Nephron progenitor cell (in vitro differentiated cells): ENCODE measurements at places on chromosomes 6 and 20.
A peak's percentile ranks its signal among the peaks of the same experiment; 100 is the strongest.

GRCh38 chr6:113306552-113307145, 550.5 kb upstream of the MARCKS start:
- DNase-seq, result peak; percentile 50

GRCh38 chr6:29567991-29568390, 8.5 kb upstream of the UBD start:
- no peak for DNase-seq

- DNase-seq, result no peak
Measured at GRCh38 chr6:41494212-41495110, 51.7 kb upstream of the FOXP4 start.

- no peak for DNase-seq
Measured at GRCh38 chr6:90575267-90575666, 11.6 kb downstream of the MAP3K7 start.

GRCh38 chr6:91713911-91714310, 1127.0 kb upstream of the MAP3K7 start:
- no peak for DNase-seq

- no peak for DNase-seq
Measured at GRCh38 chr20:19466206-19466928, 253.9 kb downstream of the SLC24A3 start.

DNA sequence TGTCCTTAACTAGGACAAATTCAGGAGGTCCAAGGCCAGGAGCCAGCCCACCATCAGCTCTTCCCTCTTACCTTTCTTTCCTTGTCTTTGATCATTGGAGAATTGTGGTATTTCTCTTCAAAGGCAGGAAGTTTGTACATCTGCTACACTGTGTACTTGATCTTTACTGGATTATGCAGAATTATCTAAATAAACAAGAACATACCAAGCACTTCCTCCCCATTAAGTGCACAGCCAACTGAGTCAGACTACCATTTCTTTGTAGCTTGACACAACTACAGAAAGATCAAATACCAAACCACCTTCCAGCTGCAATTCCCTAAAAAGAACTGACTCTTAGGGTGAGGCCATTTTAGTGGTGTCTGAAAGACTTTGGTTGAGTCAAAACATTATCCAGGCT, 195.1 kb downstream of the HDGFL1 start:
- no peak for DNase-seq

GRCh38 chr20:54223751-54224150, 15.9 kb downstream of the PFDN4 start:
- DNase-seq, result no peak

DNA sequence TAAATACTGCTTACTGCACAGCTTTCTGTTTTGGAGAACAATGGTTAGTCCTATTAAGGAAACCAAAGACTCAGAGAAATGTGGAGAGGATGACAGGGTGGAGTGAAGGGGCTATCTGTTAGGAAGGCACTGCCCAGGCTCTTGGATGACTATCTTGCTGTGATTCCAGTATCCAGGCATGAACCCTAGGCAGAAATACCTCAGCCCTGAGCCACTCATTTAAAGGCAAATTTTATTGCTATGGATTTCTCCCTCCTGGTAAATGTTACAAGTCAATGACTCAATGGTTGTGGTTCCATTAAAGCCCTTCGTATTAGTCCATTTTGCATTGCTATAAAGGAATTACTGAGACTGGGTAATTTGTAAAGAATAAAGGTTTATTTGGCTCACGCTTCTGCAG, 25.9 kb downstream of the ADGRF4 start:
- DNase-seq, result no peak

DNA sequence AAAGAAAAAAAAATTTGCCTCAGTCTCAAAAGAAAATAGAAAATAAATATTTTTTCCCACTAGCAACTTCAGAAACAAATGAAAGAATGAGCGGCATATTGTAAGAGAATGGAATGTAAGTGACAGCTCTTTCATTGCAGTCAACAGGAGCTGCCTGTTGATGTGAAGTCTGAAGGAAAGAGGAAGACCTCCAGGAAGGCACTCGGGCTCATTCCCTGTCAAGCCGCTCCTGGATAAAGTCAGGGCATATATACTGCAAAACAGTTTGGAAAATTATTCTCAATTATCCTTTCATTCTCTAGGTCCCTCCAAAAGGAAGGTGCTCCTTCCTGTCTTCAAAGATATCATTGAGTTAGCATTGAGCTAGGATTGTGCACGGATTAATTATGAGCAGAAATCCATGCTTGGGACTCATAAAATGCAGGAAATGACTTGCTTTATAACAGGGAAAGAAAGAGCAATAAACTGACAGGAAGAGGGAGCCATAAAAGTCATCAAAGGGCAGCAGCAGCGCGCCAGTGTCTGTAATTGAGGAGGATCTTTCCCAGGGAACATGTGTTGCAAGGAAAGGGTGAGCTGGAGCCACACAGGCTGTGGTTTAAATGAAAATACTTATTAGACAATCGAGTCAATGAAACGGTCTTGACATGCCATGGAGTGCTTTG, 218.2 kb downstream of the C6orf118 start:
- DNase-seq, result peak; percentile 14

GRCh38 chr6:69063401-69063800, 428.3 kb downstream of the ADGRB3 start:
- DNase-seq, result no peak

GRCh38 chr20:21554985-21555384, 41.1 kb upstream of the NKX2-2 start:
- no peak for DNase-seq

- DNase-seq, result no peak
Measured at GRCh38 chr6:20427856-20428255, 26.2 kb downstream of the E2F3 start.

DNA sequence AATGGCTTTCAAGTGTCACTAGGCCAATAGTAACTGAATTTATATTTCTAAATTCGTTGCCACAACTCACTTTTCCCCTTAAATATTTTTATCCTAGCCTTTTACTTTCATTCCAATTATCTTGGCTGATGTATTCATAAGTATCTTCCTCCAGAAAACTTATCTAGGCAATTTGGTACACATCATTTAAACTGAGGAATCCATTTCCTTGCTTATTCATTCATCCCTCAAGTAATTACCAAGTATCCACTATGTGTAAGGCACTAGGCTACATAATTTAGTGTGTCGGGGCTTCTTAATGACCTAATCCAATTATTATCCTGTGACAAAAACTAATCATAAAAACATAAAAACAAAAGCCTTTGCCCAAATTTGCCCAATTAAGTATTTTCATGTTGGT, 258.3 kb upstream of the TCF21 start:
- no peak for DNase-seq

GRCh38 chr6:152453421-152453820, 183.7 kb downstream of the SYNE1 start:
- DNase-seq, result no peak

- DNase-seq, result no peak
Measured at GRCh38 chr6:147060636-147061035, 143.6 kb upstream of the STXBP5 start.

DNA sequence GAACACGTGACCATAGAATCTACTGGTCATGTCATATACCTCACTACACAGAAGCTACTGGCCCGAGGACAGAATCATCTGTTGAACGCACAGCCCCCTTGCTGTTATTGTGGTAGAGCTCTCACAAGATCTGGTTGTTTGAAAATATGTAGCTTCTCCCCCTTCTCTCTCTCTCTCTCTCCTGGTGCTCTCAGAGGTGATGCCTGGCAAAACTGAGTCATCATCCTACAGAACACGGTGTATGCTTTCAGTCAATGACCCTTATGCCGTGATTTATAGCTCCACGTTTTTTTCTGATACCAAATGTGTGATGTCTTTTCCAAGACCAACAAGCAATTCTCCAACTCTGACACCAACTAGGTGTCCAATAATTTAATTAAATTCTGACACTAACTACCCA, 13.0 kb upstream of the RBM24 start:
- DNase-seq, result no peak

DNA sequence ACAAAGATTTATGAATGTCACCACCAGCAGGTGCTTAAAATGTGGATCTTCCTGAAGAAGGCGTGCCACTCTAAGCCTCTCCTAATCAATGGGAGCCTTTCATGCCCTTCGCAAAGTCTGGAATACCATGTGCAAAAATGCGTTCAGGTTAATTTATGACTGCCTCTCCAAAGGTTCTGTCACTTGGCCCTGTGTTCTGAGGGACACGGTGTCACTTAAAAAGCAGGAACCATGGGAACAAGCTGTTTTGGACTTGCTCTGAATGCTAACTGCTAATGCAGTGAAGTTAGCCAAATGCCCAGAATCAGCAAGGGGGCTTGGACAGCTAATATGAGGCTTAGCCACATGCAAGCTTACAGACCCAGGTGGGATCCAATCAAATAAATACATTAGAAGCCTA, 250.3 kb downstream of the TSHZ2 start:
- no peak for DNase-seq

DNA sequence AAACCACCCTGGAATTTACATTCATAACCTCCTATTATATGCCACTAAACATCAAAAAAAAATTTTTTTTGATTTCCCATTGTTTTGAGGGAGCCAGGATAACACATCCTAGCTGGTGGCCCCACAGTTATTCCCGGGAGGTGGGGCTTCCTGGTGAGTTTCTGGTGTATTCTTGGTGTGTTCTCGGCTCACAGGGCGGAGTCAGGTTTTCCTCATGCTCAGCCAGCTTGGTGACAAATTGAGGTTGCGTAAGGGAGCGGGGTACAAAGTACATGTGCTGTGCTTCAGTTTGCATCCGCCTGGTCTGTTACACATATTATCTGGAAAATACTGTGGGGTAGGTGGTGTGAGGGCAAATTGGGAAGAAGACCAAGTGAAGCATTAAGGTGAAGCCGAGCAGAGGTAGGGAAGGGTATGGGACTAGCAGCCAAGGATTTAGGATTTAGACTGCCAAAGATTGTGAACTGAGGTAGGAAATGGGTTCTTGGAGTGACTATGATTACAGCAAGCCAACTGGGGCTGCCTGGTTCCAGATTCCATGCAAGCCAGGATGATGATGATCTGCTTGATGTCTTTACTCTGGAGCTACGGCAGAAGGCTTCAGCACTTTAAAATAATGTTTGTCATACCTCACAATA, 46.2 kb upstream of the EEF1A1 start:
- DNase-seq, result no peak
